A549 treated with Mapracorat at 1 μM for 4 hours (cell line): ENCODE measurements at places on chromosomes 1 and 21. TPM values are rescaled to one million over a fixed set of nuclear protein-coding genes. Genes with fewer than 3 reads are reported as not detected.

LRRC7 gene
- total RNA-seq = not detected in 5 replicates

ATP6V1G3 gene
- not detected in 5 replicates for total RNA-seq

FAM72C gene
- total RNA-seq = 4.3 to 5.7 TPM (median 4.7 TPM) in 5 replicates

CASQ2 gene
- total RNA-seq = not detected in 5 replicates

LRIG2 gene
- 3.2 to 4.0 TPM (median 4.0 TPM) in 5 replicates for total RNA-seq

ALPL gene
- total RNA-seq = 0.18 to 0.50 TPM (median 0.31 TPM) in 5 replicates

CD101 gene
- total RNA-seq = 0.11 to 0.36 TPM (median 0.23 TPM) in 5 replicates

TACSTD2 gene
- total RNA-seq = not detected in 5 replicates

LCK gene
- total RNA-seq = not detected in 5 replicates

KCNA3 gene
- total RNA-seq = not detected in 5 replicates

TMCO4 gene
- total RNA-seq = 5.0 to 7.4 TPM (median 6.0 TPM) in 5 replicates

ASCL5 gene
- total RNA-seq = 0.09 to 0.13 TPM (median 0.10 TPM) in 3 of 5 replicates, not detected in the others

MAN1C1 gene
- 0.28 to 0.50 TPM (median 0.30 TPM) in 5 replicates for total RNA-seq

LGR6 gene
- total RNA-seq = 0.43 to 0.93 TPM (median 0.71 TPM) in 5 replicates

GBP1 gene
- total RNA-seq = 0.14 to 0.48 TPM (median 0.19 TPM) in 5 replicates

SPATA46 gene
- not detected in 5 replicates for total RNA-seq

UMODL1 gene
- total RNA-seq = not detected in 5 replicates

RRP1 gene
- total RNA-seq = 34.7 to 37.3 TPM (median 35.7 TPM) in 5 replicates

TMEM200B gene
- total RNA-seq = 0.06 to 0.14 TPM (median 0.12 TPM) in 3 of 5 replicates, not detected in the others

CYP4X1 gene
- 0.07 TPM in 1 of 5 replicates, not detected in the others for total RNA-seq

OR2L2 gene
- total RNA-seq = not detected in 5 replicates

RUNX1 gene
- total RNA-seq = 5.7 to 10.5 TPM (median 9.0 TPM) in 5 replicates

FAM163A gene
- total RNA-seq = 0.04 TPM in 1 of 5 replicates, not detected in the others

MEX3A gene
- 1.2 to 2.4 TPM (median 1.6 TPM) in 5 replicates for total RNA-seq

COL8A2 gene
- total RNA-seq = 0.08 to 0.15 TPM (median 0.12 TPM) in 5 replicates

INAVA gene
- total RNA-seq = 36.4 to 50.4 TPM (median 46.3 TPM) in 5 replicates

CLEC20A gene
- not detected in 5 replicates for total RNA-seq

EXTL1 gene
- not detected in 5 replicates for total RNA-seq

C1orf216 gene
- total RNA-seq = 12.9 to 14.8 TPM (median 14.2 TPM) in 5 replicates

INTS3 gene
- 16.0 to 19.9 TPM (median 18.2 TPM) in 5 replicates for total RNA-seq

C8B gene
- total RNA-seq = not detected in 5 replicates
